ENCODE measurements at places on chromosomes 3 and 15.
A peak's percentile ranks its signal among the peaks of the same experiment; 100 is the strongest.

DNA sequence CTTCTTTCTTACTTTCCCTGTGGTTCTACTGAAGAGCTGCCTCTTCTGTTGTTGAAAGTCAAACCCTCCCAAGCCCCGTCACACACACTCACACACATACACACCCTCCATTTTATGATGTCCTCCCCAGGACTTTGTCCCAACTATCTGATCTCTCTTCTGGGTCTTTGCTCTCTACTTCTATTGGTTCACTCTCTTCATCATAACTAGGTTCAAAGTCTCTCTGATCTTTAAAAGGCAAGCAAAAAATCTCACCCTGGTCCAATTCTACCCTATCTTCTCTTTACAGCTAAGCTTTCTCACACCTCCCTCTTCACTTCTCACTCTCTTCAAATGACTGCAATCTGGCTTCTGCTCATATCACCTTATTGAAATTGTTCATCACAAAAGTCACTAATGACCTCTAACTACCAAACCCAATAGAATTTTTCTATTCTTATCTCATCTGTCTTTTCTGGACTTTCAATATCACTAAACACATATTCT lies 34.8 kb downstream of the LRRFIP2 start:
- no peak for DNase-seq

- DNase-seq = no peak
These were observed 19.1 kb downstream of the KLF15 start for GRCh38 chr3:126337980-126338651.

- peak; percentile 1 for DNase-seq
These were observed 384.6 kb upstream of the RORA start for GRCh38 chr15:61613729-61614128.

DNA sequence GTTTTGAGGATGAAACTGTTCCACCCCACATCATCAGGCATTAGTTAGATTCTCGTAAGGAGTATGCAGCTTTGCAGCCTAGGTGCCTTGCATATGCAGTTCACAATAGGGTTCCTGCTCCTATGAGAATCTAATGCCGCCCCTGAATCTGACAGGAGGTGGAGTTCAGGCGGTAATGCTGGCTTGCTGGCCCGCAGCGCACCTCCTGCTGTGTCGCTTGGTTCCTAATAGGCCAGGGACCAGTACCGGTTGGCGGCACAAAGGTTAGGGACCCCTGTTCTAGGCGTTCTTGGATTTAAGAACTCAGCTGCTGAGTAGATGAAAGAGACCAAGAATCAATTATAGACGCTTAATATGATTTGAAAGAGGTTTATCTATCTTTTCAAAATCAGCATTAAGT lies 595.4 kb downstream of the CADM2 start:
- DNase-seq = no peak

- DNase-seq = no peak
These were observed 24.0 kb downstream of the COPS2 start for GRCh38 chr15:49131403-49131802.

GRCh38 chr3:143291836-143292447 lies 172.4 kb downstream of the CHST2 start:
- DNase-seq = no peak

DNA sequence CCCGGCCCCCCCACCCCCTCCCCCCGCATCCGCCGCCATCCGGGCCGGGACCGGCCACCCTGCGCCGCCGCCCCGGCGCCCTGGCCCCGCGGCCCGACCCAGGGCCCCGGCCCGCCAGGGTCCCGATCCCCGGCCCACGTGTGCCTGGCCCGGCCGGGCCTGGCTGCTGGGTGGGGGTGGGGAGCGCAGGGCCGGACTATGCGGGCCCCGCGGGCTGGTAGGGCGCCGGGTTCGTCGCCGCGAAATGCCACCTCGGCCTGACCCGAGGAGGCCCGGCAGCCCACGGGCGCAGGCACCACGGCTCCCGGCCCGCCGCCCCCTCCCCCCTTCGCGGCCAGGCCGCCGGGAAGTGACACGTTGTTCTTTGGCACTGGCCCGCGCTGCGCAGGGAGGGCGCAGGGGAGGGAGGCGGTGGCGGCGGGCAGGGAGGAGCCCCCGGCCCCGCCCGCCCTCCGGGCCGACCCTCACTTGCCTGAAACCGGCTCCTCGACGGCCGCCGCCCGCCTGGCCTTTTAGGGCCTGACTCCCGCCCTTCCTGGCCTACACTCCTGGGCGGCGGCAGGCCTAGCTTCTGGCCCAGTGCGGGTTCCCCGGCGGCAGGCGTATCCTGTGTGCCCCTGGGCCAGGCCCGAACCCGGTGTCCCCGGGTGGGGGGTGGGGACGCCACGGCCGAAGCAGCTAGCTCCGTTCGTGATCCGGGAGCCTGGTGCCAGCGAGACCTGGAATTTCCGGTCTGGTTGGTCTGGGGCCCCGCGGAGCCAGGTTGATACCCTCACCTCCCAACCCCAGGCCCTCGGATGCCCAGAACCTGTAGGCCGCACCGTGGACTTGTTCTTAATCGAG lies 515 bp downstream of the EIF4G1 start:
- peak; percentile 72 for DNase-seq

Data from ELR (cell line).